RKO (cell line): ENCODE measurements at places on chromosomes 12 and 14.

DNA sequence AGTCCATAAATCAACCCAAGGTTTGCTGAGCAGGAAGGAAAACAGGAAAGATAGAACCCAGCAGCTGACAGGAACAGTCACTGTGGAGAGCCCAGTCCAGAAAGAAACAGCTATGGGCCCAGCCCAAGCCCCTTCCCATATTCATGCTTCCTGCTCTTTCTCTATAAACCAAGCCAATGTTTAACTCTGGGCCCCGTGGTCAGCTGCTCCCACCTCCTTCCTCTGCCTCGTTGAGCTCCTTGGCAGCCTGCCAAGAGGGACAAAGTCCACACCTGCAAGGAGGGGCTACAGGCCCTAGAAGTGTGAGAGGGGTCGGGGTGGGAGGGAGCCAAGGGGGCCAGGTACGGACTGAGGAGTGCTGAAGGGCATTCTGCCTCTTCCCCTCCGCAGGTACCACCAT lies 10.0 kb downstream of the SLC6A13 start:
- DNase-seq, result no peak

GRCh38 chr14:99041141-99041819 lies 230.7 kb downstream of the BCL11B start:
- no peak for DNase-seq

- DNase-seq, result no peak
These were observed 466 bp downstream of the SAV1 start for GRCh38 chr14:50667684-50667995.

DNA sequence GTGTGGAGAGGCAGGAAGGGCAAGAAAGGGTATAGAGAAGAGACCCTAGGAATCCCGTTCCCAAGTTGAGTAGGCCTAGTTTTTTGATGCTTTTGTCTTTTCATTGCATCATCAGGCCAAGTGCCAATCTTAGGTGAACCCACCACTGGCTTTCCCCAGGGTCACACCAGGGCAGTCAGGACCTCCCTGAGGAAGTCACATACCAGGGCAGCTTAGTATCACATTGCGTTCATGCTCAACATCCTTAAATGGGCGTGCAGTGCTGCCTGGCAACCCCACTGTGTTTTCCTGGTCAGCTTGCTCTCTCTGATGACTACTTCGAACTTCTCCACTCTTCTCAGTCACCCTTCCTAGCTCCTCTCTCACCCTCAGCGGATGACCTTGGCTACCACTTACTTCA lies 9.0 kb downstream of the ASIC1 start:
- DNase-seq, result peak; percentile 55

- no peak for DNase-seq
These were observed 1.7 kb upstream of the HOXC9 start for GRCh38 chr12:53998110-53998899.

DNA sequence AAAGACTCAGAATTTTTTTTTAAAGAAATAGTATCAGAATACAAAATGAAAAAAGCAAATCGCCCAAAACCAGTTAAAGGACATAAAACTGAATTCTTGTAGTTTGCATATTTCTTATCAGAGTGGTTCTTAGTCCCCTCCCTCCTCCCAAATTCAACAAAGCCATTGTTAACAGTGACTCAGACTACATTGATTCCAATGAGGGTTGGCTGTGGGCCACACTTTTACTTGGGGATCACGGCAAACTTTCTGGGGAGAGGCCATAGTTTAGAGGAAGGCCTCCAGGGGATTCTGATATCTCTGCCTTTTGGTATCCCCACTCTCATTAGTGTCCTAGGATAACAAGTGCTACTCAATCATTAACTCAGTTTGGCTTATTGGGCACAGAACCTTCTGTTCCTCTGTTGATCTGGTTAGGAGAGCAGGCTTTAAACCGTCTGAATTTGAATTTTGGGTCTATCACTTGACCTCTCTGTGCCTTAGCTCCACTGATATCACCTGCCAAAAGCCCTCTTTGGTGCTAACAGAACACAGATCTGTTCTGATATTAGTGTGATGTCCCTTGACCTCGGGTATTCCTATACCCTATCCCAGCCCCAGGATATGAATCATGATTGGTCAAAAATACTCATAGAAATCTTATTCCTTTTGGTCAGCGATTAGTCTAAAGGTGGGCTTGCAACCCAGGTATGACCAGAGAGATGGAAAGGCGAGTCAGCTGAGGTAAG lies 45.2 kb upstream of the APPL2 start:
- no peak for DNase-seq

DNA sequence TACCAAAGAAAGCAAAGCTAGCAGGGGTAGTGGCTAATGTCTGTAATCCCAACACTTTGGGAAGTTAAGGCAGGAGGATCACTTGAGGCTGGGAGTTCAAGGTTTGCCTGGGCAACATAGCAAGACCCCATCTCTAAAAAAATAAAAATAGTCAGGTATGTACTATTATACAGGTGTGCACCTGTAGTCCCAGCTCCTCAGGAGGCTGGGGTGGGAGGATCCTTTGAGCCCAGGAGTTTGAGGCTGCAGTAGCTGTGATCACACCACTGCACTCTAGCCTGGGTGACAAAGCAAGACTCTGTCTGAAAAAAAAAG lies 142.2 kb downstream of the PAWR start:
- no peak for DNase-seq

DNA sequence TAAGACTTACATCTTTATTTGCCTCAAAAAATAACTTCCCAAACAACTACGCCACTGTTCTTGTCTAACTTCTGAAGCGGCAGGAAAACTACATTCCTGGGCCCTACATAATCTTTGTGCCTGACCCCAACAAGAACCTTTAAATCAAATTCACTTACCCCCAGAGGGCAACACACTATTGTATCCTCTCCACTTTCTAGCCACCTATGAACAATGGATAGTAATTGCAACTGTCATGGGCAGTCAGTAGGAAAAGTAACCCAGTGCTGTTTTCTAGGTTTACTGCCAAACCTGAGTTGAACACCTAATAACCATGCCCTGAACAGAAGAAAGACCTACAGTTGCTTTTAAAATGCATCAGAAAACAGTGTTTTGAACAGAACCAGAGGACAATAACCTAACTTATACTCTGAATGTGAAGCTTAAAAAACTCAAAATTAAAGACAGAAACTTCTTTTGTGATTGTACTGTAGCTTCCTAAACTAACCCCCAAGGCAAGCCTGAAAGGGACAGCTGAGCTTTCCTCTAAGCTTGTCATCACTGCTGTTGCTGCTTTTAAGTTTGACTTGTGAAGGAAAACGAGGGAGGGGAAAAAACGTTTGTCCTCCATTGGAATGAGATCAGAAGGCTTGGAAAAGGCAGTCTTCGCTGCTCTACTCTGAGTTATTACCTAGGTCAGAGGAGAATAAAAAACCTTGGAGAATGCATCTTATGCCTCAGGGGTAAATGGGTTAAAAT lies 195.7 kb downstream of the SOX5 start:
- no peak for DNase-seq

GRCh38 chr14:26872515-26873361 lies 274.9 kb upstream of the NOVA1 start:
- no peak for DNase-seq

DNA sequence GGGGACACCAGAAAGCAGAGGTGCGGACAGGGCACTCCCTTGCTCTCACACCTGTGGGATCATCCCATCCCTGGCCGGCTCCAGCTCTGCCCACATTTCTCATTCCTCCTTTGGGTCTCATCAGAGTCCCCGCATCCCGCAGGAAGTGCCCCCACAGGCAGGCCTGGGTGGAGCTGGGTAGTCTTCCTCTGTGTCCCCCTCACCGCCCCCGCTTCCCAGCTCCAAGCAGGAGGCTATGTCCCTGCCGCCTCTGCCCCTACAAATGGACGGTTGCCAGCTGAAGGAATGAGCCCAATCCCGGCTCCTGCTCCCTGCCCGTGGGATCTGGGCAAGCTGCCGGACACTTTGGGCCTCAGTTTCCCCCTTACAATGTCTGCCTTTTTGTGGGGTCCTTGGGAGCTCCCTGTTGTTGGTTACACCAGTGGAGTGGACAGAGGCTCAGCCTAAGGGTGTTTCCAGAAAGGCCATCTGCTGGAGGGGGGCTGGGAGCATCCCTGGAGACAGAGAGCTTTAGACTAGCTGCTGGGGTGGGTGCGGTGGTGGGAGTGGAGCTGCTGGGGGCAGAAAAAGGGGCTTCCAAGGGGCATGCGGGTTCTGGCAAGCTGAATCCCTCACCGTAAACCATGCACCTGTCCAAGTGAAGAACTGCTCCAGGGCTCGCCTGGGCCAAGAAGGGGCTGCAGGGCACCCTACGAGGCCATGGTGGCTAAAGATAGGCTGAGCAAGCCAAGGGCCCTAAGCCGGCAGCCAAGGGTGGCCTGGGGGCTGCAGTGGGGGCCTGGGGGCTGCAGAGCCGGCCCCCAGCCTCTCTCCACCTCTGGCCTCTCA lies 7.9 kb upstream of the GPR132 start:
- no peak for DNase-seq

DNA sequence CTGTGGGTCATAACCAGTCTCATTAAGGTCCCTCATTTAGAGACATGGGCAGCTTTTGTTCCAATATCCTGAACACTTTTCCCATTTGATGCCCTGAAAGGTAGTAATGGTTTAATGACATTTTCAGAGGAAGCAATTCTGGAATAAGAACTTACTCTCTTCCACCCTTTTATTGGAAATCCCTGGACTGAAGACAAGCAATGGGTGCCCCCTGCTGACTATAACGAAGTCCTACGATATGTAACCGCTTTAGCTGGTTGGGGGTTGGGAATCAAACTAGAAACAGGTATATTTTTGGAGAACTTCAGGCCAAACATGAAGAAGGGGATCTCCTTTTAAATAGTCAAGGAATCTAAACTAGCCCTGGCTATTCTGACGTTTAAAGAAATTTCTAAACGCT lies 20.5 kb downstream of the SARNP start:
- peak; percentile 38 for DNase-seq

GRCh38 chr12:123478762-123479161 lies 20.8 kb downstream of the SNRNP35 start:
- DNase-seq, result no peak

DNA sequence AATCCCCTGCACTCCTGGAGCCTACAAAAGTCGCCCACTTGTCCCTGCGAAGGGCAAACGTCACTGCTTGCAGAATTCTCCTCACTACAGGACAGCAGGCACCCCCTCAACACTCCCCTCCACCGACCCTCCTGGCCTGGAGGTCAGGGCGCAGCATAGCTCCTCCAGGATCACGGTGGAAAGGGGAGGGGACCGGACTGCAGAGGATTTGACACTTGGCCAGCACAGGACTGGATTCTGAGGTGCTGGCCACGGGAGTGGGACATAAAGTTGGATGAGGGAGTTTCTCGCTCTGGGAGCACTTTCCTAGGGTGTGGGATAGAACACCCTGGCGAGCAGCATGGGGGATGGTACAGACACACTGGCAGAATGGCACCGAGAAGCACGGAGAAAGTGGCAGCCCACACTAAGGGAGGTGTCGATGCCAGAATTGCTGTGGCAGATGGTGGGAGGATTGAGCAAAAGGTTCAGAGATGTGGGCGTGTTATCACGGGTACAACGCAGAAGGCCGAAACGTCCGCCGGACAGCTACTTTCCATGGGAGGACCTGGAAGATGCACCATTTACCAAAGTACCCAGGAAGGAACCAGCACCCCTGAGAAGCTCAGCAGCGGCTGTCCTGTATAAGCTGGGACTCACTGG lies 51.4 kb upstream of the DIO3 start:
- DNase-seq, result no peak
